ENCODE measurements at places on chromosomes 2 and 18.

GRCh38 chr2:21036708-21037670, 6.9 kb downstream of the APOB start:
- H3K4me1 ChIP-seq, result no peaks in the 10 kb centered on the region
- H3K4me3 ChIP-seq, result no peak overlapping the region
- DNase-seq, result no peak
- peak overlapping the region; percentile 16 for H3K27ac ChIP-seq
- no peaks in the 10 kb centered on the region for H3K27me3 ChIP-seq

DNA sequence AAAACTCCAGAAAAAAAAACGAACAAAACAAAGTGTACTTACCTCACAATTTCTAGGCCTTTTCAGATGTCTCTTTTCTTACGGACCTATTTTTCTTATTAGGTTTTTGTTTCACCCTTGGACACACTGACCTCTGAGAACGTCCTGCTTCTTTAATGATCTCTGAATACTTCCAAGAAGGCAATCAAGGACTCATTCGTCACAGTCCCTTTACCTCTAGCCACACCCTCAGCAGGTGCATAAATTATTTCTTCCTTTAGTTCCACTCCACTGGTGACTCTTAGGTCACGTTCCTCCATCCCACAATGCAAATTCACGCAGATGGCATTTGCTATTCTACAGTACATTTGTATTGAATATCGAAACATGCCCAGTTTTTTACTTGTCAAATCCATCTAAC, 21.9 kb downstream of the PELI1 start:
- no peak overlapping the region for H3K27ac ChIP-seq
- peaks cover 13% of the 10 kb centered on the region for H3K4me1 ChIP-seq
- no peak overlapping the region for H3K4me3 ChIP-seq
- no peaks in the 10 kb centered on the region for H3K27me3 ChIP-seq
- DNase-seq, result no peak

DNA sequence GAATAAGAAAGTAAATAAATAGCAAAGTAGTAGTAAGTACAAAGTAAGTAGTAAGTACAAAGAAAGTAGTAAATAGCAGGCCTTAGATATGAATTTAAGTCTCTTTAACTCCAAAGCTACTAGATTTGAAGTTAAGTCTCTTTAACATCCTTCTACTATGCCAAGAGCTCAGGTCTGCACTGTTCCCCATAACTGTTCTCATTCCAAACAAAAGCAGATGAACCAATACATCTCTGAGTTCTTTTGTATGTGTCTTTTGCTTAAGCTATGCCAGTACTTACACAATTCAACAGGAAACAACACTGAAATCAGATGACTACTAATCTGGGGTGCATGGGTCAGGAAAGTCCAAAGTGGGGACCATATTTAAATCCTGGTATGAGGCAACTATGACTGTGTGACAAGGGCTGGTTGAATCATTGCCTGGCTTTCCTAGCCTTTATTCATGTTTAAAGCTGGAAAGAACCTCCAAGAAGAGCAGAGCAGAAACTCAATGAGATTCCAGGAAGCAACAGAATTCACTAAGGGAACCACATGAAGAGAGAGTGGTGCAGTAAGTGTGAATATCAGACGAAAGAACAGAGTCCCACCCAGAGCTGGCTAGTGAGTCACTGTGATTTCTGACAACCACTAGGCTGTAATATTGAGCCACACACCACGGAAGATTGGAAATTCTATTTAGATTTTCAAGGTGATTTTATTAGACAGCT, 51.0 kb upstream of the CYP26B1 start:
- DNase-seq, result no peak
- H3K27me3 ChIP-seq, result no peaks in the 10 kb centered on the region
- no peak overlapping the region for H3K27ac ChIP-seq
- H3K4me1 ChIP-seq, result no peaks in the 10 kb centered on the region
- no peaks in the 10 kb centered on the region for H3K36me3 ChIP-seq

- H3K4me1 ChIP-seq, result peaks cover 19% of the 10 kb centered on the region
- DNase-seq, result no peak
- no peak overlapping the region for H3K4me3 ChIP-seq
These were observed 126.6 kb downstream of the TMEM131 start for GRCh38 chr2:97868986-97869721.

DNA sequence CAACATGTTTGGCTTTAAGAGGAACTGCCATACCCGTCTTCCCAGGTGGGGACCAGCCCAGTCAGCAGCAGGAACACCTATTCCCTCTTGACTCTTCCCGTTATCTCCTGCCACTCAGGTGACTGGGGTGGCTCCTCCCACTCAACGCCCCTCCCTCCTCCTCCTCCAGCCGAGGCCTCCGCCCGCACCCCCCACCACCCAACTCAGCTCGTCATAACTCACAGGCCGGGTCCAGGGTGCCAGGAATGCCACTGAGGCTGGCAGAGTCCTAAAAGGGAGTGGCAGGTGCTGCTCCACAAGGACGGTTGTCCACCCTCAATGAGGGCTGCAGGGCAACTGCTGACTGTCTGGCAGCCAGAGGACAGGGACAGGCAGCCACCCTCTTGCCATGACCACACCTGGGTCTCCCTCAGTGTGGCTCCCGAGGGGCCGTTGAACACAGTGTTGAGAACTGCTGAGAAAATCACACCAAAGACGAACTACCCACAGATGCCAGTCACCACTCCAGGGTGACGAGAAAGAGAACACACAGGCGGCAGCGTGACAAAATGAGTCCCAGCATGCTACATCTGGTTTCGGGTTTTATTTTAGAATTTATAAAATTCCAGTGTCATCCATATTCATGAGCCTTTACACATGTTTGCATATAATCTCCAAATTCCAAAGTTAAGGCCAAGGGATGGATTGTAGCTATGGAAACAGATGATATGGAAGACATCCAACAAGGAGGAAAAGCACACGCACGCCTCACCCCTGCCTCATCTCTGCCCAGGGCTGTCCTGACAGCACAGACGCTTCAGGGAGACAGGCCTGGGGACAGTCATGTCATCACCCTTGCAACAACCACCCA, 38.5 kb downstream of the ANO7 start:
- DNase-seq, result no peak
- peaks cover 10% of the 10 kb centered on the region for H3K36me3 ChIP-seq
- H3K4me1 ChIP-seq, result no peaks in the 10 kb centered on the region
- H3K4me3 ChIP-seq, result no peak overlapping the region
- no peaks in the 10 kb centered on the region for H3K27me3 ChIP-seq

DNA sequence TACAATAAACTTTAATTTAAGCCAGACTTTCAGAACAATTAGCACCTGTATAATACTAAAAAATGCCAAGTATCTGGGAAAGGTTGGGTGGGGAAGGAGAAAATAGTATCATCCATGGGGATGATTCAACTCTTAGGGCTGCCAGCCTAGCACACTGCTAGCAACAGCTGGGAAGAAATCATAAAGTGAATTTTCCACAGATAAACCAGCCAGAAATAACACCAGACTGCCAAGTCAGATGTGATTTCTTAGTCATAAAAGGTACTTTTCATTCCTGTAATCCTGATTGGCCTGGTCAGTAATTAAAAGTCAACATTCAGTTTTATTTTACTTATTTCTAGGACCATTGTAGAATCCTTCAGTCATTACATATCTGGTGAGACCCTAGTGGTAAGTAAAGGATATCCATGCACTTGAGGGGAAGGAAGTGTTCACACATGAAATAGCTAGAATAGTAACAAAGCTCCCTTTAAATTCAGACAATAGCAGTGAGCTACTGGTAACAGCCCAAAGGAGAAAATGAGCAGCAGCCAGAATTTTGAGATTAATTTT, 59.4 kb downstream of the LIMS1 start:
- DNase-seq, result no peak
- peak overlapping the region; percentile 36 for H3K27ac ChIP-seq
- peaks cover under 1% of the 10 kb centered on the region for H3K4me1 ChIP-seq
- no peaks in the 10 kb centered on the region for H3K27me3 ChIP-seq
- H3K4me3 ChIP-seq, result no peak overlapping the region

- no peaks in the 10 kb centered on the region for H3K27me3 ChIP-seq
- no peak overlapping the region for H3K27ac ChIP-seq
- no peak for DNase-seq
These were observed 3.6 kb downstream of the DIS3L2 start for GRCh38 chr2:231965102-231965501.

- peaks cover 3% of the 10 kb centered on the region for H3K36me3 ChIP-seq
- peak overlapping the region; percentile 92 for H3K27ac ChIP-seq
- H3K27me3 ChIP-seq, result no peaks in the 10 kb centered on the region
- peaks cover 8% of the 10 kb centered on the region for H3K4me1 ChIP-seq
- H3K4me3 ChIP-seq, result peak overlapping the region; percentile 95
These were observed 433 bp upstream of the MFF start for GRCh38 chr2:227324642-227324994.

GRCh38 chr18:58578321-58578720, 50.6 kb downstream of the ALPK2 start:
- no peak overlapping the region for H3K27ac ChIP-seq
- no peak for DNase-seq
- no peaks in the 10 kb centered on the region for H3K36me3 ChIP-seq

- no peak overlapping the region for H3K4me3 ChIP-seq
- no peak for DNase-seq
- no peaks in the 10 kb centered on the region for H3K27me3 ChIP-seq
- no peaks in the 10 kb centered on the region for H3K36me3 ChIP-seq
- H3K27ac ChIP-seq, result no peak overlapping the region
These were observed 337.4 kb downstream of the LPIN1 start for GRCh38 chr2:12083713-12084419.

DNA sequence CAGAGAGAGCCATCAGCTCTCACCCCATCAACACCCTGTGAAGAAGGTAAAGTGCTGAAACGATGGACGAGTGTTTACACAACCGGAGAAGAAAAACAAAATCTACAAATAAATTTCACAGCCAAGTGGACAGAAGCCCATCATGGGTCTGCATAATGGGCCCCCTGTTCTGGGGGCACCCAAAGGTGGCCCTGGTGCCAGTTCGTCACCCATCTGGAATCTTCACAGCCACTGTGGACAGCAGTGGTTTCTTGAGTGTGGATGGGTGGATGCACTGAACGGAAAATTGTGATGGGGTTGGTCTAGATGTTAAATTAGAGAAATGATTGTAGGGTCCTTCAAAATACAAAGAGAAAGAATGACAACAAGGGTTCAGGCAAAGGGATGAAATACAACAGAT, 38.8 kb downstream of the ANKMY1 start:
- no peaks in the 10 kb centered on the region for H3K36me3 ChIP-seq
- H3K27ac ChIP-seq, result no peak overlapping the region
- H3K4me1 ChIP-seq, result no peaks in the 10 kb centered on the region
- H3K4me3 ChIP-seq, result no peak overlapping the region
- H3K27me3 ChIP-seq, result no peaks in the 10 kb centered on the region
- no peak for DNase-seq

DNA sequence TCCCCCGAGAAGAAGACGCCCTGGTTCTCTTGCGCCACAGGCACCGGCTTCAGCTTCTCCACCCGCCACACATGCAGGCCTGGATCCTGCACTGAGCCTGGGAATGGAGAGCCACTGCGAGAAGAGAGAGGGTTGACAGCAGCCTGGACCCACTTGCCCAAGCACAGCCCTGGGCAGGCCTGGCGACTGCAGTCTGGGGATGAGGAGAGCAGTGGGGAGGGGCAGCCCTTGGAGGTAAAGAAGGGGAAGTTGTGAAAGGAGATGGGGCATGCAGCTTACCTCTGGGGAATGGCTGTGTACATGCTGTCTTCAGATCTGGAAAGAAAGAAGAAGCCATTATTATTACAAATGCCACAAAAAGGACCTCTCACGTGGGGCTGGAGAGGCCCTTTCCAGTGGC, 8.3 kb downstream of the CAPG start:
- no peak overlapping the region for H3K27ac ChIP-seq
- peaks cover 9% of the 10 kb centered on the region for H3K4me1 ChIP-seq
- no peaks in the 10 kb centered on the region for H3K27me3 ChIP-seq
- peak; percentile 51 for DNase-seq
- H3K36me3 ChIP-seq, result no peaks in the 10 kb centered on the region

GRCh38 chr2:160156100-160156499, 44.0 kb downstream of the ITGB6 start:
- no peak overlapping the region for H3K4me3 ChIP-seq
- H3K27ac ChIP-seq, result no peak overlapping the region
- no peaks in the 10 kb centered on the region for H3K27me3 ChIP-seq

DNA sequence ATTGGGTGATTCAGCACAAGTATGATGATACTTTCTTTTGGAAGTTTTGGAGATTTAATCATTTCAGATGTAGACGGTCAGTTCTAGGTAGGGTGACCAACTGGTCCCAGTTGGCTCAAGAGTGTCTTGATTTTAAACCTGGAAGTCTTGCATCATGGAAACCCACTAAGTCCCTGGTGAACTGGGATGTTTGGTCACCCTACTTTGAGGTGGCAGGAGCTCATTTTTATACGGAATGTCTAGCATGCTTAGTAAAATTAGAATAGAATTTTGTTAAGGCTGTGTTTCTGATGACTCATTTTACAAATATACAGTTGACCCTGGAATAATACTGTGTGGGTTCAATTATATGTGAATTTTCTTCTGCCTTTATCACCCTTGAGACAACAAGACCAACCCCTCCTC, 61.5 kb upstream of the DOCK10 start:
- H3K4me3 ChIP-seq, result no peak overlapping the region
- no peaks in the 10 kb centered on the region for H3K36me3 ChIP-seq
- H3K27me3 ChIP-seq, result no peaks in the 10 kb centered on the region
- H3K4me1 ChIP-seq, result no peaks in the 10 kb centered on the region

- no peak overlapping the region for H3K27ac ChIP-seq
- no peaks in the 10 kb centered on the region for H3K4me1 ChIP-seq
- no peaks in the 10 kb centered on the region for H3K27me3 ChIP-seq
- H3K36me3 ChIP-seq, result no peaks in the 10 kb centered on the region
- no peak overlapping the region for H3K4me3 ChIP-seq
These were observed 23.2 kb downstream of the SPEG start for GRCh38 chr2:219457784-219458369.

GRCh38 chr2:214839464-214839863, 30.0 kb upstream of the BARD1 start:
- no peak for DNase-seq
- H3K27me3 ChIP-seq, result no peaks in the 10 kb centered on the region
- no peaks in the 10 kb centered on the region for H3K4me1 ChIP-seq
- H3K36me3 ChIP-seq, result no peaks in the 10 kb centered on the region

DNA sequence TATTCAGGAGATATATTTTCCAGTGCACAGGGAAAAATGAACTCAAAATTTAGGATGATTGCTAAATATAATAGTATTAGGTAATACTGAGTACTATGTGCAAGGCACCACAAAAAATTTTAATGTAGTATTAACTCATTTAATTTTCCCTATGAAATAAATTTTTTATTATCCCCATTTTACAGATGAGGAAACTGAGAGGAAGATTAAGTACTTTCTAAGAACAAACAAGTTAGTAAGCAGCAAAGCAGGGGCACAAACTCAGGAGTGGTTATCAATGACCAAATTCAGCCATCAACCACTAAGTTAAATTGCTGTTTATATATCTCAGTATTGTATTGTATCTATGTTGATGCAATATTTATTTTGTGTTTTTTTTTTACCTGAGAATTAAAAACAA, 14.2 kb downstream of the SPDYA start:
- no peak overlapping the region for H3K4me3 ChIP-seq
- DNase-seq, result no peak
- no peaks in the 10 kb centered on the region for H3K27me3 ChIP-seq
- H3K4me1 ChIP-seq, result no peaks in the 10 kb centered on the region
- no peaks in the 10 kb centered on the region for H3K36me3 ChIP-seq

- no peak for DNase-seq
- H3K4me1 ChIP-seq, result no peaks in the 10 kb centered on the region
- H3K27me3 ChIP-seq, result no peaks in the 10 kb centered on the region
- no peaks in the 10 kb centered on the region for H3K36me3 ChIP-seq
- no peak overlapping the region for H3K27ac ChIP-seq
- no peak overlapping the region for H3K4me3 ChIP-seq
These were observed 46.8 kb downstream of the MRPS5 start for GRCh38 chr2:95074663-95075439.

Measured in right lobe of liver (tissue), 6 donors.